ENCODE measurements at places on chromosomes 6 and 20.
A peak's percentile ranks its signal among the peaks of the same experiment; 100 is the strongest.

GRCh38 chr6:86477500-86478148 lies 459.7 kb upstream of the HTR1E start:
- DNase-seq, result peak; percentile 5

DNA sequence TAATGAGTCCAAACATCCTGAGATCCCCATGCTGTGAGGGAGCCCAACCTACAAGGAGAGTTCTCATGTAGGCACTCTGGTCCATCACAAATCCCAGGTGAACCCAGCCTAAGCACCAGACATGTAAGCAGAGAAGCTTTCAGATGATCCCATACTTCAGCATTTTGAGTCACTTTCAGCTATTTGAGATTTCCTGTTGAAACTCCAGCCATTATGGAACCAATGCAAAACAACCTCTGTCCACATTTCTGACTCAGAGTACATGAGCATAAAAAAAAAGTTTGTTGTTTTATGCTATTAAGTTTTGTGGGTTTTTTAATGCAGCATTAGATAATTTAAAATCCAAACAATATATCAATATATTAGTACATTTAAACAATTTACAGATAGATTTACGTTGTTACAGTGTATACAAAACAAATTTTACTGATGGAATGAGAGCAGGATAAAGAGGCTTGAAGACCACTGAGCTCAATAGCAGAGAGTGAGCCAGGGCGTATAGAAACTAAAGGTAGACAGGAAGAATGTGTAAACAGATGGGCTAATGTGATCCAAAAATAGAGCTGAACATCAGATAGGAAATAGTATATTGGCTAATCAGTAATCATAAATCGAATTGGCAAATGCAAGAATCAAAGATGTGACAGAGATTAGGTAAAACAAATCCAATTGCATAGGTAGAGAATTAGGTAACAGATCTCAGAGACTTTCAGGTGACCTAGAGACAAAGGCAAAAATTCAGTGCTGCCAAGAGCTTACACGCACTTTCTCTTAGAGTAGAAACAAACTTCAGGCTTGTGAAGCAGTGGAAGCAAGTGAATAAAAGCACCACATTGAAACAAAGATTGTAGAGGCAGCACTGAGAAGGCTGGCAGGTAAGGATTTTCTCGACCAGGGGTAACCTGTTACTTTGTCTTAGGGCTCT lies 36.2 kb upstream of the PLCB1 start:
- DNase-seq, result no peak

DNA sequence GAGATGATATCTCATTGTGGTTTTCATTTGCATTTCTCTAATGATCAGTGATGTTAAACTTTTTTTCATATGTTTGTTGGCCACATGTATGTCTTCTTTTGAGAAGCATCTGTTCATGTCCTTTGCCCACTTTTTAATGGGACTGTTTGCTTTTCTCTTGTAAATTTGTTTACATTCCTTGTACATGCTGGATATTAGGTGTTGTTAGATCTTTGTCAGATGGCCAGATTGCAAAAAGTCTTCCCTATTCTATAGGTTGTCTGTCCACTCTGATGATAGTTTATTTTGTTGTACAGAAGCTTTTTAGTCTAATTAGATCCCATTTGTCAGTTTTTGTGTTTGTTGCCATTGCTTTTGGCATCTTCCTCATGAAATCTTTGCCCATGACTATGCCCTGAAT lies 172.4 kb downstream of the TBC1D32 start:
- DNase-seq, result no peak

DNA sequence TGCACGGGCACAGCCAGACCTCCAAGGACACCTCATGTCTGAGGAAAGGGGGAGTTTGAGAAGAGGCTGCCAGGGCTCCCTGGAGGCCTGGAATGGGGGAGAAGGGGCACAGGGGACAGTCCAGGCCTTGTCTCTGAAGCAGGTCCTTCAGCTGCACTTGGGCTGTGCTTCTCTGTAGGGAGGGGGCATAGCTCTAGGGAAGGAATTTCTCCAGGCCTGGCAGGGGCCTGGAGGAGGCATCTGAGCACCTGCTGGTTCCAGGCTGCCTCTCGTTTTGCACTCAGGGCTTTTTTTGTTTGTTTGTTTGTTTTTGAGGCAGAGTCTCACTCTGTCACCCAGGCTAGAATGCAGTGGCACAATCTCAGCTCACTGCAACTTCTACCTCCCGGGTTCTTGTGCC lies 67.7 kb downstream of the BCAS4 start:
- no peak for DNase-seq

DNA sequence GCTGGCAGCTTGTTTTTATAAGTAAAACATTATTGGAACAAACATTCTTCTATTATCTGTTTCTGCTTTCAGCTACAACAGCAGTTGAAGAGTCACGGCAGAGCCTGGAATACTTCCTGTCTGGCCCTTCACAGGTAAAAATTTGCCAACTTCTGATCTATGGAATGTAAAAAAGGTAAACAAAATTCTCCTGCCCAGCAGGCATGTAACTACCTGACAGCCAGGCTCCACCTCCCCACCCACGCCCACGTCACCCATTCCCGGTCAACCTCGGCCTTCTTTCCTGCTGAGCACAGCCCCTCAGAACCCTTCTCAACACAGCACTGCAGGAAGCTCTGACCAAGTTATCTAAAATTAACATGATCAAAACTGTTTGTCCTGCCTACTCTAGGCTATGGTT lies 166.0 kb downstream of the DLL1 start:
- no peak for DNase-seq

DNA sequence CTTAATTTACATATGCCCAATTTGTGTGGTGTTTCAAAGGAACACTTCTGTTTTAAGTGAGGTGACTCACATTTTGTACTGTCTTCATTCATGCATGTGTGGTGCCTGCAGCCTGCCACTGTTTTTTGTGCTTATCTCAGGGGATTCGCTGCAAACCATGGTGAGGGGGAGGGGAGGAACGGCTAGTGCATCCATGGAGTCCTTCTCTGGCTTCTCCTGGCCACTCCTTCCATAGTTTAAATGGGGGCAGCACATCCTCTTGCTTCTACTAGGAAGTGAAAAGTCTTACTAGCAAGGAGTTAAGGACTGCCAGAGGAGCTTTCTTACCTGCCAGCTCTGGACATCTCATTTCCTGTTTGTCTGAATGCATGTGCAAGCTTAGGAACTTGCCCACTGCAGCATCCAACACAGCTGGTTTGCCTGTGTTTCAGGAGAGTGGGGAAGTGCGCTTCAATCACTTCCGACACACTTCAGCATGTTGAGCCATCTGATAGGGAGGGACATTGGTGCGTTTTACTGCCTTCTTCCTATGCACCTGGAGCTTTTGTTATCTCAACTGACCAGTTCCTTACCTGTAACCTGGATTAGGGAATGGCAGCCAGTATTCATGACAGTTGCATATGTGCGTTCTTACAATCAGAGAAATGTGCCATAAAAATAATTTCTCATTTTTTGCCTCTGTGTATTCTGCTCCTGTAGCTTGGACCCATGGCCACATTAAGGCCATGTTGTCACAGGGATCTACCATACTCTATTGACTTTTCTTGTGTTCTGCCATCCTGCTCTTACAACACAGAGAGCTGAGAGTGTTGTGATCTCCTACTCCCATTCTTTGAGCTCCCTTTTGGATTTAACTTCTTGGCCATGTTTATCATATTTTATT lies 211.3 kb downstream of the ARID1B start:
- DNase-seq, result peak; percentile 14

GRCh38 chr6:11123978-11124377 lies 12.5 kb upstream of the ERVFRD-1 start:
- no peak for DNase-seq

GRCh38 chr6:148811459-148811858 lies 64.6 kb downstream of the UST start:
- no peak for DNase-seq

GRCh38 chr6:2054516-2055067 lies 190.8 kb downstream of the GMDS start:
- no peak for DNase-seq

DNA sequence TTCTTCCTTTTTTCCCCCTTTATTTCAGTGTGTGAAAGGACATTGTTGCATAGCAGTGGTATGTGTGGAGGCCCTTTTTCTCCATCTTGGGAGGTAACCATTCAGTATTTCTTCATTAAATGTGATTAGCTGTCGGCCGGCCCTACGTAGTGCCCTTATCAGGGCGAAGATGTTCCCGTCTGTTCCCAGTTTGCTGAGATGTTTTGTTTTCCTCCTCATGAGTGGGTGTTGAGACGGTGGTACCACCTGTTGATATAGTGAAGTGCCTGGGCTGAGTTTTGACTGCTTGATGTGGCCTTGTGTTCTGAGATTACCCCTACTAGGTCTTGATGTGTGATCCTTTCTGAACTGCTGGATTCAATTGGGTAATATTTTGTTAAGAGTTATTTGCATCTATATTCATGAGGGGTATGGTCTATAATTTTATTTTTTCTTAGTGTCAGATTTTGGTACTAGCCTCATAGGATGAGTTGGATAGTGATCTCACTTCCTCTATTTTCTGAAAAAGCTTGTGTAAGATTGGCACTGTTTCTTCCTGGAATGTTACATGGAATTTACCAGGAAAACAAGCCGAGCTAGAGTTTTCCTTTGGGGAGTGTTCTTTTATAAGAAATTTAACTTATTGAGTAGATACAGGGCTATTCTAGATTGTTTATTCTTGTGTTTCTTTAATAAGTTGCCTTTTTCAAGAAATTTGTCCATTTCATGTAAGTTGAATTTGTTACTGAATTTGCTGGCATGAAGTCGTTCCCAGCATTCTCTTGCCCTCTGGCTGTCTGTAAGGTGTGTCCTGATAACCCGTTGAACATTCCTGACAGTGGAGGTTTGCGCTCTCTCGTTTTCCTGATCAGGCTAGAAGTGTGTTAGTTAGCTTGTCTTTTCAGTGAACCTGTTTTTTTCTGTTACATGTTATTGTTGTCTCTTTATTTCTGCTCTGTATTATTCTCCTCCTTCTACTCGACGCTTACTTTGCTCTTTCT lies 4.3 kb downstream of the MTG2 start:
- DNase-seq, result no peak

DNA sequence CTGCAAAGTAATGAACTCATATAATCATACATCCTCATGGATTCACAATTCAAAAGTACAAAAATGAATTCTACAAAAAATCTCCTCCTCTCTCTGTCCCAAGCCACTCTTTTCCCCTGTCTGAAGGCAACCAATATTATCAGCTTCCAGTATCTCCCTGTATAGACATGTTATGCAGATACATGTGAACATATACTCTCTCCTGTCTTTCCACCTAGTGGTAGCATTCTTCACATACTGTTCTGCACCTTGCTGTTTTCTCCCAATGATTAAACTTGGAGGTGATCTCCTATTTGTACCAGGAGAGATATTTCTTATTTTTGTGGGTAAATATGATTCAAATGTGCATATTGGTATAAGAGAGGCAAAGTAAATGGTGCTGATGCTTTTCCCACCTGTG lies 416.4 kb downstream of the EPM2A start:
- no peak for DNase-seq

- no peak for DNase-seq
Measured at GRCh38 chr6:76881414-76881813, 581.9 kb downstream of the HTR1B start.

DNA sequence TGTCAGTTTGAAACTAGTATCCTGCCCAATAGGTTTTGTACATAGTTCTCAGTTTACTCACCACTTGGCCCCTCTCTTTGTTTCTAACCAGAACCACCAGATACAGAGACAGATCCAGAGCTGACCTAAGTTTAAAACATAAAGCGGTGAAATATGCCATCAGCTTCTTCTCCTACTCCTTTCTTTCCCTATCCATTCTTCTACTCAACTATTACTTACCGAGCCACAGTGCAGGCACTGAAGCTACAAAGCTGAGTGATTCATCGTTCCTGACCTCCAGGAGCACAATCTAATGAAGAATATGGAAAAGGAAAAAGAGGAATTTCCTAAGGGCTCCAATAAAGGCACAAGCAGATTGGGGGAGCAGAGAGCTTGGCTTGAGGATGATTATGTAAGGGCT lies 286.0 kb downstream of the FOXC1 start:
- DNase-seq, result no peak

DNA sequence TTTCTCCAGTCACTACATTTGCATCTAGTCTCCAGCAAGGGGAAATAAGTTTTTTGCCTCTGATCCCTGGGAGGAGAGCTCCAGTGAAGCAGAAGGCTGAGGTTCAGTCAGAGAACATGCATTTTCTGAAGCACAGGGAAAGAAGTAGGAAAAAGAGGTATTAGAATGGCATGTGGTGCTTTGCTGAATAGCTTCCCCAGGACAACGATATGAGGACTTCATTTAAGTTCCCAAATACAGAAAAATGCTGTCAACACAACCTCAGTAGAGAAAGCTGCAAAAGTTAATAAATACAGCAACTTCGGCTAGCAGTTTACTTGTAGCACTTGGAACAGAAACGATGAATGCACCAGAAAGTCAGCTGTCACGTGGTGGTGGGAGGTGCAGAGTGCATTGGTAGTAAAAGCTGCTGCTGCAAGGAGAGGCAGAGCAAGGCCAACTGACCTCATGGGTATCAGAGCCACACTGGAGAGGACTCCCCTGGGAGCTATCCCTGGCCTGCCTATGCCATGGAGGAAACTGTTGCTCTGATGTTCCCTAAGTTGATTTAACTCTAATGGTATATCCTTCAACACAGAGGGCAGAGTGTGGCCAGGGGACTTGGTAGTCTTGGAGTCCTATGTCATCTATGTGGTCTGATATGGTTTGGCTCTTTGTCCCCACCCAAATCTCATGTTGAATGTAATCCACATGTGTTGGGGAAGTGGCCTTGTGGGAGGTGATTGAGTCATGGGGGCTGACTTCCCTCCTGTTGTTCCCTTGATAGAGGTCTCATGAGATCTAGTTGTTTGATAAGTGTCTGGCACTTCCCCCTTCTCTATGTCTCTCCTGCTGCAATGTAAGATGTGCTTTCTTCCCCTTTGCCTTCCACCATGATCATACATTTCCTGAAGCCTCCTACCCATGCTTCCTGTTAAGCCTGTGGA lies 85.9 kb downstream of the ADTRP start:
- DNase-seq, result no peak

- no peak for DNase-seq
Measured at GRCh38 chr20:46270977-46271744, 37.1 kb downstream of the CDH22 start.

DNA sequence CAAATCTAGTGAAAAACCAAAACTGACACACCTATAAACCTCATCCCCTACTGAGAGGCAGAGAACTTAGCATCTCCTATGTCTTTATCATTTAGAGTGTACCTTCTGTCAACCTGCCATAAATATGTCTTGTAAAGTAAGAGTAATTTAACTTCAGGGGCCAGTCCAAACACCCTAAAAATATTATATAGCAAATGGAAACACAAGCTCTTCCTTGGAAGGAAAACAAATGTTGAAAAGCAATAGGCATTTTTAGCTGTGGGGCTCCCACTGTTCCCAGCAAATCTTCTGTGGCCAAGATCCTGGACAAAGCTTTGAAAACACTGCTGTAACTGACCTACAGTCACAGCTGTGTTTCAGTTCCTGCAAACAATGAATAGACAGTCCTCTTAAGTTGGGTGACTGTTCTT lies 140.0 kb upstream of the RNF217 start:
- no peak for DNase-seq

Measured in nephron progenitor cell (in vitro differentiated cells).